ENCODE measurements at places on chromosomes 5 and 9.

DNA sequence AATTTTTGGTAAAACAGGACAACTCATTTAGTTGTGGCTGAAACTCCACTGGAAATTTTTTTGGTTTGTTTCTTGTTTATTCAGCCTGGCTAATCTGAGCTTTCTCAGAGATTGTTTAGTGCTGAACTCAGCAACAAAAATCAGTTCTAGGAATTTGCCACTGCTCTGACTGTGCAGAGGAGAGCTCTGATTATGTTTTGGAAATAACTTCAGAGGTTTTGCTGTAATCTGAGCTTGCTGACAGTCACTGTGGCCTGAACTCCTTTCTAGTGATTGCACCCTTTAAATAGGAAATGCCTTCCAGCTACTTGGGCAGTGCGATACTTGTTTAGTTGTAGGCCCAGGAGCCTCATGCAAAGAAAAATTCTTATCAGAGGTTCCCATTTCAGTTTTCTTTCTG, 60.2 kb downstream of the OSTF1 start:
- DNase-seq = no peak

DNA sequence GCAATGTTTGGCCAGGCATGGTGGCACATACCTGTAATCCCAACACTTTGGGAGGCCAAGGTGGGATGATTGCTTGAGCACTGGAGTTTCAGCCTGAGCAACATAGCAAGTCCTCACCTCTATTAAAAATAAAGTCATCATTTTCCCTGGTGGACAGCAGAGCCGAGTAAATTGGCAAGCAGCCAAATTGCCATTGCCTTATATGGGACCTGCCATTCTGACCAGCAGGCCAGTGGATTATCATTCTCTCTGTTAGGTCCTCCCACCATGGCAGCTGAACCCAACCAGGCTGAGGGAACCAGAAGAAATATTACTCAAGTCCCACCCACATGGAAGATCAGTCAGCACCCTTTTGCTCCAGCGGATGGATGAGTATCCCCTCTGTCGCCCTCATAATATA, 1829.9 kb downstream of the EFNA5 start:
- DNase-seq = no peak

GRCh38 chr9:5478206-5478605, 27.9 kb downstream of the CD274 start:
- no peak for DNase-seq

DNA sequence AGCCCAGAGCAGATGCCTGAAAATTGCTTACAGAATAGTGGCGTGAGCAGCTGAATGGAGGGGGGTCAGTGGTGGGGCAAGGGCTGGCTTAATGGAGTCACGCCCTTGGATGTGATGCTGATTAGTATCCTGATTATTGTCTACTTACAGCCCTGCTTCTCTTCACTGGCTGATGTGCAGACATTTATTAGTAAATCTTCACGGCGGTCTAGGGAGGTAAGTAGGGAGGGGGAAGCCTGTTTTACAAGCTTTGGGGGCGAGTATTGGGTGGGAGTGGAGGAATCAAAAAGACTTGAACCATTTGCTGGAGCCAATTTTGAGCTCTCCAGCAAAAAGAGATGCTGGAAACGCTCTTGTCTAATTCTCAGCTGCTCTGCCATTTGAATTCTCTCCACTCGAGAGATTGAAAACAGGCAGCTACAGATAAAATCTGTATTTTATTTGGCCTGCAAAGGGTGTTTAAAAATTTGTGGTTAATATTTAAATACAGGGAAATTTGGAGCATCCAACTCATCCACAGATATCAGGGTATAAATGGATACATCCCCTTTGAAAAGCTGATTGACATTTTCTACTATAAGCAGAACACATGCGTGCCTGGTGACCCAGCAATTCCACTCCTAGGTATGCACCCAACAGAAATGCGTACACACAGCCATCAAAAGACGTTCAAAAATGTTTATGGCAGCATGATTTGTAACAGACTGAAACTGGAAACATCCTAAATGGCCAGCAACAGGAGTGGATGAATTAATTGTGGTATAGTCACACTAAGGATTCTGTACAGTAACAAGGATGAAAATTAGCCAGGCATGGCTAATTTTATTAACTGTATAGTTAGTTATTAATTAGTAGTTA, 19.5 kb upstream of the ALDH1B1 start:
- no peak for DNase-seq

GRCh38 chr5:157607371-157608161, 32.0 kb upstream of the ADAM19 start:
- DNase-seq = no peak

- DNase-seq = no peak
These were observed 179.1 kb downstream of the CWC27 start for GRCh38 chr5:64947801-64948200.

DNA sequence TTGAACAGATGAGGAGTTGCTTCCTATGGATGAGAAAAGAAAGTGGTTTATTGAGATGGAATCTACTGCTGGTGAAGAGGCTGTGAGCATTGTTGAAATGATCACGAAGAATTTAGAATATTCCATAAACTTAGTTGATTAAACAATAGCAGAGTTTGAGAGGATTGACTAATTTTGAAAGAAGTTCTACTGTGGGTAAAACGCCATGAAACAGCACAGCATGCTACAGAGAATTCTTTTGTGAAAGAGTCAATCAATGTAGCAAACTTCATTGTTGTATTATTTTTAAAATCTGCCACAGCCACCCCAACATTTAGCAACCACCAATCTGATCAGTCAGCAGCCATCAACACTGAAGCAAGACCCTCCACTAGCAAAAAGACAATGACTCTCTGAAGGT, 309.1 kb downstream of the SPOCK1 start:
- DNase-seq = no peak

DNA sequence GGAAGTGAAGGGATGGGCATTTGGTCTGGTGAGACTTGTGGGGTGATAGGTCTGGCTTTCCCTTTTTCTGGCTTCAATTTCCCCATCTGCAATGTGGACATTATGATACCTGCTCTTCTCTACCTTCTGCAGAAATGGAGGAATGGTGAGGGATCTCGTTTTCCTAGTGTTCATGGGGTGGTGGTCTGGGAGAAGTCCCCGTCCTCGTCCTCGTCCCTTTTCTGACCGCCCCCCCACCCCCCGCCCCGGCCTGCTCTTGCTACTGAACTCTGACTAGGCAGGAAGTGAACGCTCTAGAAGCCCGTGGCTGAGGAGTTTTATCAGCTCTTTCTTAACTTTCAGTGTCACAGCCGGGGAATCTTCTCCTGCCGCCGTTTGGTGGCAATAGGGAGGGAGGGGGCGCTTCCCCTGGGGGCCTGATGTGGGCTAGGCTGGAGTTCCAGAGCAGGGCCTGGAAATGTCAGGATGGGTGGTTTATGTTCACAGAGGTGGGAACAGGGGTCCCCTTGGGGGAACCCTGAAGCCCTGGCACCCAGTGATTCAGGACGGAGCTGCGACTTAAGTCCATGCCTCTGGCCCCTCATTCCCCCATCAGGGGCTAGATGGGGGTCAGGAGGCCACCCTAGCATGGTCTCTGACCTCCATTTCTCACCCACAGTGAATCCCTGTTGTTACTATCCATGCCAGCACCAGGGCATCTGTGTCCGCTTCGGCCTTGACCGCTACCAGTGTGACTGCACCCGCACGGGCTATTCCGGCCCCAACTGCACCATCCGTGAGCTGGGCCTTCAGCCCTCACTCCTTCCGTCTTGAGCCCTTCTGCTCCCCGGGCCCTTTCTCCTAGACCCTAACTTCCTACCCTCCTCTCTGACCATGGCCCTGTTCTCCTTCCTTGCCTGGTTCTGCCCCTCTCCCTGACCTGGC, 6.7 kb downstream of the PTGS1 start:
- DNase-seq = no peak

GRCh38 chr5:128775558-128775957, 189.7 kb upstream of the SLC27A6 start:
- no peak for DNase-seq

- DNase-seq = no peak
These were observed 120.9 kb downstream of the SSBP2 start for GRCh38 chr5:81629986-81630385.

- no peak for DNase-seq
These were observed 48.6 kb upstream of the ADCY2 start for GRCh38 chr5:7347377-7347776.

GRCh38 chr9:87433853-87434252, 63.8 kb upstream of the DAPK1 start:
- DNase-seq = no peak

GRCh38 chr5:167786871-167787578, 504.4 kb upstream of the WWC1 start:
- no peak for DNase-seq

GRCh38 chr9:132880324-132880661, 1.6 kb downstream of the SPACA9 start:
- DNase-seq = no peak

DNA sequence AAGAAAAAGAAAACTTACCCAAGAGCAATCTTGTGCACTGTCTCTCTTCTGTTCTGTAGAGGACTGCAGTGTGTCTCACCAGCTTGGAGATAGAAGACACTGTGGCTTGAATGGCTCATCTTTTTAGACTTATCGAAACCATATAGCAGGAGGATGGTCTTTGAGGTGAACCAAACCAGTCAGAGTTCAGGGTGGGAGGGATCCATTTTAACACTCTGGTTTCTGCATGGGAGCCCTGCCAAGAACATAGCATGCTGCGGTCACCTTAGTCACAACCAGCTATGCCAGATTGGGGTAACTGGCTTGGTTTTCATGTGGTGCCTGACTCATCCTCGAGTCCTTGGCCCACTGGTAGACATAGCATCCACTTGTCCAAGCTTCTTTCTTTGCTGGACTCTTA, 135.1 kb downstream of the PAPPA start:
- DNase-seq = no peak

- DNase-seq = no peak
These were observed 16.5 kb downstream of the KIF2A start for GRCh38 chr5:62322484-62322883.

- DNase-seq = no peak
These were observed 14.6 kb downstream of the TRIM14 start for GRCh38 chr9:98104445-98104881.

GRCh38 chr5:81192373-81192750, 40.8 kb upstream of the CKMT2 start:
- DNase-seq = no peak

GRCh38 chr5:54882101-54882500, 103.3 kb downstream of the ESM1 start:
- no peak for DNase-seq

- DNase-seq = no peak
These were observed 2.5 kb upstream of the RANBP3L start for GRCh38 chr5:36304095-36304805.

GRCh38 chr5:30540150-30540549, 653.3 kb upstream of the CDH6 start:
- no peak for DNase-seq

GRCh38 chr9:131613921-131614320, 68.6 kb downstream of the PRRT1B start:
- DNase-seq = no peak

- DNase-seq = no peak
These were observed 168.1 kb downstream of the SNCAIP start for GRCh38 chr5:122480146-122480545.

DNA sequence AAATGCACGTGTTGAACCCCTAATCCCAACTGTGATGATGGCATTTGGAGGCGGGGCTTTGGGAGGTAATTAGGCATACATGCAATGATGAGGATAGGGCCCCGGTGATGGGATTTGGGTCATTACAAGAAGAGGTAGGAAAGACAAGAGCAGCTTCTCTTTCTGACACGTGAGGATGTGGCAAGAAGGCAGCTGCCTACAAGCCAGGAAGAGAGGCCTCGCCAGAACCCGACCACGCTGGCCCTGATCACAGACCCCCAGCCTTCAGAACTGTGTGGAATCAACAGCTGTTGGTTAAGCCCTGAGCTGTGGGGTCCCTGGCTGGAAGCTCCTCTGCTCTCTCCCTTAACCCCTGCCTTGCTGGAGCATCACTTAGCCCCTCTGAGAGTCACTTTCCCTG, 57.5 kb downstream of the COL23A1 start:
- DNase-seq = no peak

- DNase-seq = no peak
These were observed 10.5 kb upstream of the ARAP3 start for GRCh38 chr5:141692533-141692888.

GRCh38 chr5:169354263-169354662, 53.3 kb upstream of the SLIT3 start:
- DNase-seq = no peak

GRCh38 chr9:97982683-97983588, at the start of gene ANP32B:
Gene ANP32B (plus strand): TSS chr9:97983341. CDS start chr9:97983556, 215 bp downstream.
- DNase-seq = peak; percentile 89

DNA sequence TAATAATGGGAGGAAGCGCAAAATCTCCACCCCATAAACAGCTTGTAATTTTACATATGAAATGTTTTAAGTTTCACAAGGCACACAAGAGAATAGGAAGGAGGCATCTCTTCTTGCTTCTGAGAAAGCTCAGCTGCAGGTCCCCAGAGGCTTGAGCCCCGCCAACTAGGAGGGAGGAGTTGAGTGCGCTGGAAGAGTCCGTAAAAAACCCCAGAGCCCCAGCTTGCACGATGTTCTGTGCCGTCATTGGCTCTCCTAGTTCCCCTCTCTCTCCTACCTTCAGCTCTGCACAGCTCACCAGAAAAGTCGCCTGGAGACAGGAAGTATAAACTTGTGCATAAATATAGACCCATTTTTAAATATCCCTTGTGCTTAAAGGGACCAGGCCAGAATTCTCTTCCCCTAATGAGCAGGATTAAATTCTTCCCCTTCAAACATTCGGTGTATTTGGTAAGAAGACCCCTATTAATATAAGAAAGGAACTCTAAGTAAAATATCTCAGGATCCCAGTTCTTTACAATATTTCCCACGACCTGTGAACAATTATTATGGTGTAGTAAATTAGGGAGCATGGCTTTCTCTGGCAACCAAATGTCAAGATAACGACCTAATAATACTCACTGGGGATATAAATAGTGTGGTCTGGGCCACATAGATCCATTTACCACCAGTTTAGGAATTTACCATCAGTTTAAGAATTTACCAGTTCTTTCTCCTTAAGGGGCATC, 13.7 kb downstream of the GLRX start:
- DNase-seq = no peak

- no peak for DNase-seq
These were observed 178.6 kb downstream of the FGF18 start for GRCh38 chr5:171597946-171598640.

GRCh38 chr5:141326088-141326854, 4.0 kb upstream of the PCDHGA1 start:
- no peak for DNase-seq

GRCh38 chr5:160744268-160745101, 107.5 kb downstream of the ATP10B start:
- DNase-seq = no peak

DNA sequence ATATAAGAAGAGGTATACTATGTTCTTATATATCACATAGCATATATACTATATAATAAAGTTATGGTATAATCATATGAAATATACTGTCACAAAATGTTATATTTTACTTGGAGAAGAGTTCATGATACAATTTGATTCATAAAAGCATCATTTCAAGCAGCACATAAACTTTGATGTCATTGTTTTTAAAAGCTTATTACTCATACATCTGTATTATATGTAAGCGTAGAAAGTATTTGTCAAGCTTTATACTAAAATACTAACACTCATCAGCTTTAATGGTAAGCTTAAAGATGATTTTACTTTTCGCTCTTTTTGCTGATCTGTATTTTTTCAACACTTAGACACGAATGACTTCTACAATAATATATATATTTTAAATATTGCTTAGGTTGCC, 34.0 kb upstream of the ZNF618 start:
- no peak for DNase-seq
